ENCODE measurements at places on chromosomes 2 and 18. TPM values are rescaled to one million over a fixed set of nuclear protein-coding genes. Genes with fewer than 3 reads are reported as not detected.

ST8SIA3 gene
- total RNA-seq: not detected

GRCh38 chr2:240818293-240819125, 1.5 kb downstream of the KIF1A start:
- no peak for DNase-seq

- DNase-seq: no peak
Observed at GRCh38 chr2:10475811-10476660, 27.9 kb upstream of the ODC1 start.

DNA sequence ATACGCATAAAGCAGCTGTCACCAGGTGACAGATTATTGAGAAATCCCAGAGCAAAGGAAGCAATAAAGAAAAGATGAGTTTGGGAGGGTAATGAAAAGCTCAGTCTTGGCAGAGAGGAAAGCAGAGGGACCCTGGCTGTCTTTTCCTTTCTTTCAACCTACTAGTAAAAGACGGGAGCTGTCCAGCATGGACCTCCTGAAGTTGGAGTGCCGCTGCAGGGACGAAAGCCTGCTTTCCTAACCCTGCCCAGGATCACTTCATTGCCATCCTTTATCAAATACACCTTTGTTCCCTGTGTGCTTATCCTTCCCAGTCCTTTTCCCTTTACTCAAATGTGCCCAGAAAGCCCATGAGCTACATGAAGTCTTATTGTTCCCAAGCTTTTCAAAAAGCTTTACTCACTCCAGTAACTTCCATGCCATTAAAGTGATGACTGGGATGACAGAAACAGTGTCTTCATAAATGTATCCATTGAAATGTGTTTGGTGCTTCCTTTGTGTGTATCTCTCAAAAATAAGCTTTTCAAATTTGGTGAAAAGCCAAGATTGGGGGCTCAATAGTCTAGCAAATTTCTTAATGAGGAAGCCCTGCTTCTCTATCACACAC, 3.7 kb upstream of the SPR start:
- no peak for DNase-seq

GRCh38 chr18:59951591-59951990, 51.8 kb downstream of the PMAIP1 start:
- no peak for DNase-seq

Measured in omental fat pad (tissue), 4 donors.